ENCODE measurements at places on chromosomes 12 and 14.

DNA sequence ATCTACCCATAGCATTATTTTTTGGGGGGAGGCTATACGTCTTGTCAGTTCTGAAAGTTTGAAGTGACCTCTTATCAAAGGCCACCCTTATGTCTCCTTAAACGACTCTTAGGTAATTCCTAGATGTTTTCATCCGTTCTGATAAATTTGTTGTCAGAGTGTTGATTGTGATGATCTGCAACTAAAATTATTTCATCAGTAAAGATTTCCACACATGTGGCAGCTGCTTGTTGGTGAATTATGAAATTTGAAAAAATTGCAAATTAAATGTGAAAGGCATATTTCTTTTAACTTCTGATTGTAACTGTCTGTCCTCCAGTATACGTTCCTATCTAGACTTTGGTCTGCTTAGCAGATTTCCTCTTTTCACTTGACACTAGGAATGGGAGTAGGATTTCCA, 1.4 kb downstream of the ADIPOR2 start:
- no peak for DNase-seq

DNA sequence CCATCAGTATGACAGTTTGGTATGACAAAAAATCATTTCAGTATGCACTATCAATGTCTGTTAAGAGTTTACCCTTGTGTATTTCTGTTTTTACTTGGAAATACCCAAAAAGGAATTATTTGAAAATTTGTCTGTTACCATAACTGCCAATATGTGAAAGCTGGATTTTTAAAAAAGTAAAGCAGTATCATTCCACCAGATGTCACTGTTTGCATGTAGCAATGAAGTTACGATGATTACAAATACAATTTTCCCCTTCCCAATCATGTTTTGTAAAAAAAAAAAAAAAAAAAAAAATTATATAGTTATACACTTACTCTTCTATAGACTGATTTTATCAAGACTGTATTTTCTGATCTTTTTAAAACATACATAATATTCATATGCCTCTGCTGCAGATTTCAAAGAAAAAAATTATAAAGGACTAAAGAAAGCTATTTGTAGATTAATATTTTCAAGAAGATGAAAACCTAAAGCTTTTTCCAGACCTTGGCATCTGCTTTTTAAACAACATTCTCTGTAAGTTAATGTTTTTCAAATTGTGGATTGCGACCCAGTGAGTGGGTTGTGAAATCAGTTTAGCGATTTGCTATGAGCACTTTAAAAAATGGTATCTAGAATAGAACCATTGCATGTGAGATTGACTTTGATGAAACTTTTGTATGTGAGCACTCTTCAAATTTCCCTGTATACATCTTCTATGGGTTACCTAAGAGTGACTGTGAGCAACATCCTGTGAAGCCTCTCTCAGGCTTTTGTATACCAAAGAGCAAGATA, 114.2 kb downstream of the TTC6 start:
- no peak for DNase-seq

DNA sequence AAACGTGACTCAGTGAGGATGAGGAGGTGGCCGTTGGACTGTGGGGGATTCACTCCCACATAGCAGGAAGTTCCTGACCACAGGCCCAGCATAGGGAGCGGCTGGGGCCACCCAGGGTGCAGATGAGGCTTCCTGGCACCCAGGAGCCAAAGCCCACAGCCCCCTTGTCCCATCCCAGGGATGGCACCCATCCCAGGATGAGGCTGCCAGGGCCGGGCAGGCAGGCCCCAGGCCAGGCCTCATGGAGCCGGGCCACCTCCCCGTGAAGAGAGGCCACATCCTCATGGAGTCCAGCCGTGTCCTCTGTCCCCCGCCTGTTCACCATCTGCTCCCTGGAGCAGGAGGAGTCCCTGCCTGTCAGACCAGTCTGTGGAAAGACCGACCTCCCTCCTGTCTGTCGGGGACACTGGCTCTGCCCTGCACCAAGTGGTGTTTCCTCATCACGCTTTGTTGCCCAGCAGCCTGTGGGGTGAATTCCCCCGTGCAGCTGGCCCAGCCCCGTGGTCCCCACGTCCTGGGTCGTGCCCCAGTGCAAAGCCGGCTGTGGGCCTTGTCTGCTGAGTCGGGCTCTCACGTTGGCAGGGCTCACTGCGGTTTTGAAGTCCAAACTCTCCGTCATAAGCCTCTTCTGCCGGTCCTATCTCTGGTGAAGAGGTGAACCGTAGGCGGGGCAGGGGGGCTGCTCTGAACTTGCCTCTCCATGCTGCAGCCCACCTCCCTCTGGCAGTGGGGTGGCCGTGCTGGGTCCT, 24.5 kb downstream of the MMP17 start:
- no peak for DNase-seq

GRCh38 chr12:126726481-126727217, 1540.3 kb upstream of the TMEM132C start:
- DNase-seq: no peak

- no peak for DNase-seq
Measured at GRCh38 chr14:92549859-92550230, 36.3 kb downstream of the RIN3 start.

GRCh38 chr12:117836999-117837736, 131.6 kb downstream of the KSR2 start:
- peak; percentile 38 for DNase-seq

- no peak for DNase-seq
Measured at GRCh38 chr14:60735416-60735815, 855 bp downstream of the MNAT1 start.

- no peak for DNase-seq
Measured at GRCh38 chr14:81986005-81986404, 452.4 kb upstream of the SEL1L start.

GRCh38 chr14:90632871-90633270, 183.4 kb downstream of the TTC7B start:
- no peak for DNase-seq

DNA sequence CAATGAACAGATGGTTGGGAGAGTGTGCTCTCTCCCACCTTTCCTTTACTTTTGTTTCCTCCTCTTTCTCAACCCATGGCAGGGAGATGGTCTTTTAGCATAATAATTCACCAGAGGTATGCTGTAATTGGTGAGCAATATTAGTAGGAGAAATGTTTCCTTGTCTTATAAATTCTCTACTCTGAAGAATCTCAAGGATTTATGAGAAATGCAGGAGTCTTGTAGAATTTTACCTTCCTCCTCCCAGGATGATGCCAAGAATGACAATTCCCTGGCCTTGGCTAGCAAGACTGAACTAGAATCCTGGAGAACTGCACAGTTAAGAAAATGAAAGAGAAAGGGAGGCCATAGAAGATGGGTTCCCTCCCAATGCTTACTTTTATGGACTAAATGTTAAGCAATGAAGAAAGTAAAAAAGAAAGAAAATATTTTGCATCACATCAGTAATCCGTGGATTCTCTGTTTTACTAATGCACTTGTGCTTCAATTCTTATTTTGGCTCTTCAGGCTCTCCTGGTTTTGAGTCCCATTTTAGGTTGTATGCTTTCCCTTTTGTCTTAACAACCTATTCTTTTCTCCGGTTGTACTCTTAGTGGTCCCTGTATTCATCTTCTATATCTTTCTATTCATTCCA, 192.9 kb upstream of the GARIN6 start:
- DNase-seq: no peak

DNA sequence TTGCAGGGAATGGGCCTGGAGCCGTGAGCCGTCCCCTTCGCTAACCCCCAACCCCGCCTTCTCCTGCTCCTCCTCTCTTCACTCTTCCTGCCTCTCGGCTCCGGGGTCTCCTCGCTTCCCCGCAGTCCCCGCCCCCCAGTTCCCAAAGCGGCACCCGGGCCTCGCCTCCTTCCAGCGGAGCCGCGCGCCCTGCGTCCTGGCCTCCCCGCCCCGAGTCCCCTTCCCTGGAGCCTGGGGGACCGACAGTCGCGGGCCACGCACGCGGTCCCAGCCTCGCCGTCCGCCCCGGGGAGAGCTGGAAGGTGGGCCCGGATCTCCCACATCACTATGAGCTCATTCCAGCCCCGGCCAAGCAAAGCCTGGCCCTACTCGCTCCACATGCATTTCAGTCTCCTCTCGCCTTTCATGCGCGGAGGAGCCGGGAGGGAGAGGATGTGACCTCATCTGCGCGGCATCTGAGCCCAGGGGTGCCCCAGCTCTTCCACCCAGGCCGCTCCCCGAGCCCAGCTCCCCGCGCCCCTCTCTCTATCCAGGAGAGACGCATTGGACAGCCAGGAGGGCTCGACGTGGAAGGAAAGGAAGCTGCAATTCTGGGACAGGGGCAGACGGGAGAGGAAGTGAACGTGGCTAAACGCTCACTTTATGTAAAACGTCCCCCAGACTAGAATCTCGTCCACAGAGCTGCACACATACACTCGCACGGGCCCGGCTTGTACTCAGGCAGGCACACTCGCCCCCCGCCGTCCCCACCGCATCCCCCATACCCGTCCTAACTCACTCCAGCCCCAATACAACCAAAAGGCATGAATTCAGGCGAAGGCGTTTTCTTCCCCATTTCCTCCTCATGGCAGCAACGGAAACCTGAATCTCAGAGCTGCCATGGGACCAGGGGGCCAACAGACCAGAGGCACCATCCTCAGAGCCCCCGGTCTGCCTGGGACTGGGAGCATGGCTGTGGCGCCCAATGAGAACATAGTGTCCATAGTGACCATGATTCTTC, 108.7 kb upstream of the CCND2 start:
- DNase-seq: peak; percentile 23

DNA sequence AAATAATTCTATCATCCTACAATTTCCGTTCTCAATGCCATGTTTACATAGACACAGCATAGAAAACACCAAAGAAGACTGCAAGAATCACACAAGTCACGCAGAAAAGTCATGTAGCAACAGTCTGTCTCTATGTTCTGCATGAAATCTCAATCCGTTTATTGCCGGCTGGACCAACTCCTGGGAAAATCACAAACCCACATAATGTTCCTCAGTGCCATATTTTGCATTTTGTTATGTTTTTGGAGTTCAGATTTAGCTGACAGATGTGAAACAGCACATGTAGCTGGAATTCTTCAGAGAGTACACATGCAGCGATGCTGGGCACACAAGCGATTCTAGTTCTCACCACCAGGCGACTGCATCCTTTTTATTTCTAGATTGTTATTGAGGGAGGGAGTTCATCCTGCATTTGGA, 193.1 kb downstream of the APAF1 start:
- no peak for DNase-seq

- no peak for DNase-seq
Measured at GRCh38 chr14:100540141-100540925, 46.9 kb downstream of the BEGAIN start.

GRCh38 chr12:124993626-124994436, at the start of gene BRI3BP:
Gene BRI3BP (plus strand): TSS chr12:124993645. CDS start chr12:124993791, 146 bp downstream.
- no peak for DNase-seq

DNA sequence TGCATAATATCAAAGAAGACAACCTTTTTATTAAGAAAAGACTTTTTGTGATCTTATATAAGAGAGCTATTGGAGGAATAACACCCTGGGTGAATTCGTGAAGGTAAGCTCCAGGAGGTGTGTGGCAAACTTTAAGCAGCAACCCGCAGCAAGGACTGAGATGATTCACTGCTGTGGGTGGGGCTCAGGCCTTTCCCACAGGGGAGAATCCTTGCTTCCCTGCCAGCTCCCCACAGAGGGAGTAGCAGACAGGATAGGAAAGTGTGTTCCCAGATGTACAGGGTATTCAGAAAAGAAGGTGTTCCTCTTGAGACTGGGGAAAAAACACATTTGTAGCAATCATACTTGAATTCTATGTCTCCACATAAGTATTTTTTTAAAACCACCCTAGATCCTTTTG, 9.2 kb downstream of the NDUFA12 start:
- no peak for DNase-seq

- no peak for DNase-seq
Measured at GRCh38 chr14:98766818-98767217, 505.2 kb downstream of the BCL11B start.

- no peak for DNase-seq
Measured at GRCh38 chr14:76090616-76091391, 60.9 kb upstream of the GPATCH2L start.

DNA sequence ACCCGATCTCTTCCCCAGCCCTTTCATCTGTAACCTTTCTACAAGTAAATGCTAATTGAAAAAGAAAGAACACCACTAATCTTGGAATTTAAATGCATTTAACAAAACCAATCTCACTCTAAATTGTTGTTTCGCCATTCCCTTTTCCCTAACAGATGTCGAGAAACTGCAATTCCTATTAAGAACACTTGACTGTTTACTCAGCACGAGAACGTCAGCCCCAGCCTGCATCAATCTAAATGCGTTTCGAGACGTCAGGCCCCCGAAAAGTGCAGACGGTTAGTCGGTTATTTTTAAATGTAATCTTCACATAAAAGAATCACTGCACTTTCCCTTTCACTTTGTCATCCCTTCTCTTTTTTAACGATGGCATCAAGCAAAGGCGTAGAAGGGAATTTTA, 837.6 kb downstream of the VRK1 start:
- no peak for DNase-seq

DNA sequence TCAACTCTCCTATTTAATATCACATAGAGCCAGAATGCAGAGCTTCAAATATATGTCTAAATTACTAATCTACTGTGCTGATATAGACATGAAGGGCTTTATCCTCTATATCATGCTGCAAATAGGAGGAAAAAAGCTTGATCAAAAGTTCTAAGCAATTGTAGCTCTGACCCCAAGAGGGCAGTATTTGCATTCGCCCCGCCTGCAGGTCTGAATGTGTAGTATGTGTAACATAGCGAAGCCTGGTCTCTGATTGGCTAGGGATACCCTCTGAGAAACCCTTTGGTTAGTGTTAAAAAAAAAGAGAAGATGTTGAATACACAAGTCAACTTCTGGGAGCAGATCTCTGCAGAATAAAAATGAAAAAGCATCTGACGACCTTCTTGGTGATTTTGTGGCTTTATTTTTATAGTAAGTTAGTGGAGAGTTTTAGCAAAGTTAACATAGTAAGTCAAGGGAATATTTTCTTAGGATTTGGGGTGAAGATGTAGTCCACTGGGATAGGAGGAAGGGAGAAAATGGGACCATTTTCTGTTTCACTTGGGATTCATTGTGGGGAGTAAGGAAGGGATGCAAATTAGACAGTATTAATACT, 151.6 kb upstream of the OR4E1 start:
- DNase-seq: no peak

DNA sequence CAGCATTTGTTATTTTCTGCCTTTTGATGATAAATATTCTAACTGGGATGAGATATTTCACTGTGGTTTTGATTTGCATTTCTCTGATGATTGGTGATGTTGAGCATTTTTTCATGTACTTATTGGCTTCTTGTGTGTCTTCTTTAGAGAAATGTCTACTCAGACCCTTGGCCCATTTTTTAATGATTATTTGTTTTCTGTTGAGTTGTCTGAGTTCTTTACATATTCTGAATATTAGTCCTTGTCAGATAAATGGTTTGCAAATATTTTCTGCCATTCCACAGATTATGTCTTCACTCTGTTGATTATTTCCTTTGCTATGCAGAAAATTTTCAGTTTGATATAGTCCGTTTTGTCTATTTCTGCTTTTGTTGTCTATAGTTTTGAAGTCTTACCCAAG, 317.0 kb downstream of the CEP128 start:
- no peak for DNase-seq
